Memory B cell (primary cell): ENCODE measurements at places on chromosomes 12 and 14.

DNA sequence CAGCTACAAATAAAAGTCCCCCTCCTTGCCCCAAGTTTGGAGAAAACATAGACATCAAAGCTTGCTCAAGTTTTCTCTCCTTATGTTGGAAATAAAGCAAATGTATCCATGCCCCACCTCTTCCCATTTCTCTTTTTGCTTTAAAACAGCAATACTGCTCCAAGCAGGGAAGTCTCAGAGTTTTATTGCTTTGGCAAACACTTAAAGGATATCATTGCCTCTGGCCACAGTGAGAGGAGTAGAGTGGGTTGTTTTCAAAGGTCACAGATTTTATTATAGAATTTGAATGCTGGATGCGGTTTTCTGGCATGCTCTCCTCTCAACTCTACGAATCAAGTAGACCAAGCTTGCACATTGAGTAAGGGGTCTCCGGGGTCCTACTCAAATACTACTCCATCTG is 149.7 kb downstream of the TTC7B start:
- no peak for DNase-seq

DNA sequence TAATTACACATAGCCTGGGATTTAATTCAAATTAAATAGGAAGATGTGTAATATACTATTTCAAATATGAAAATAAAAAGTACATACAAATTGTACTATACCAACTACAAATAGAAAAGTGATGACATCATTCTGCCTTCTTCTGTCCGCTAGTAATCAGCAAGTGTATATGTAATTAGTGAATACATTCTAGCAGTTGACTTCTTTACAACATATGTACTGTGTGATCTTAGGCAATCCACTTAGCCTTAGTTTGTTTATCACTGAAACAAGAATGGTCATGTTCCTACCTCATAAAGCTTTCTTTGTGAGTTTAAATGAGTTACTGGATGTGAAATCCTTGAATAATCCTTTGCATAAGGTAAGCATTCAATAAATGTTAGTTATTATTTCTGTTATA is 7.8 kb upstream of the LUM start:
- no peak for DNase-seq

DNA sequence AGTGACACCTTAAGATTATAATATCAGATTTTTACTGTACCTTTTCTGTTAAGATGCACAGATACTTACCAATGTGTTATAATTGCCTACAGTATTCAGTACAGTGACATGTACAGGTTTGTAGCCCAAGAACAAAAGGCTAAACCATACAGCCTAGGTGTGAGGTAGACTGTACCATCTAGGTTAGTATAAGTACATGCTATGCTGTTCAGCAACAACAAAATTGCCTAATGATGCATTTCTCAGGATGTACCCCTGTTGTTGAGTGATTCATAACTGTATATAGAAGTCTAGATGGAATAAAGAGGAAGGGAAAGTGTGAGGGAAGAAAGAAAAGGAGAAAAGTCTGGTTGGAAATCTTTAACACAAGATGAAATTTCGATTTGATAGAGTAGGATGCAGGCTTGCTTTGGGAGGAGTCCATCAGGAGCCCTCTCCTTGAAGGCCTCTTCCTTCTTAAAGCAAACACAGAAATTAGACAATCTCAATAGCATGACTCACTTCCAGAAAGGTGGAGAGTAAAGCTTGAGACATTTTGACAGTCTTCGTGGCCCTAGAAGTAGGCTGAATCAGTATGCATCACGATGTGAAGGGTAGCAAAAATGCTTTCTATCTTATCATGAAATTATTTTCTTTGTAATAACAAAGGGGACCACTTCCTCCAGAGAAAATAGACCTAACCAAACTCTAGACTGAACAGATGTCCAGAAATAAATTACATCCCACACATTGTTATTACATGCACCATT is 191.5 kb downstream of the SYT1 start:
- no peak for DNase-seq

DNA sequence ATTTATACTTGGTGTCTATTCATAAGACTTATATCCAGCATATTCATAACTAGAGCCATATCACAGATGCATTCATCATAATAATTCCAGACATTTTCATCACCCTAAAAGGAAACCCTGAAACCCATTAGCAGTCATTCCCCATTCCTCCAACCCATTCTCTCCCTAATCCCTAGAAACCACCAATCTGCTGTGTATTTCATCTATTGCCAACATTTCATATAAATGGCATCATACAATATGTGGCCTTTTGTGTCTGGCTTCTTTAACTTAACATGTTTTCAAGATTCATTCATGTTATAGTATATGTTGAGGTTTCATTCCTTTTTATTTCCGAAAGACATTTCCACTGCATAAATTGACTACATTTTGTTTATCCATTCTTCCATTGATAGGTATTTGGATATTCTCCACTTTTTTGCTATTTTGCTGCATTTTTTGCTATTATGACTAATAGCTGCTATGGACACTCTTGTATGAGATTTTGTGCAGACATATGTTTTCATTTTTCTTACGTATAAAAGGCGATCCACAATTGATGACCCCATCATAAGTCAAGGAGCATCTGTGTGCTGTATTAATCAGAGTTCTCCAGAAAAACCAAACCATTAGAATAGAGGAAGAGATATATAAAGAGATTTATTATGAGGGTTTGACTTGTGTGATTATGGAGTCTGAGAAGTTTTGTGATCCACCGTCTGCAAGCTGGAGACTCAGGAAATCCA is 5.1 kb upstream of the OAS2 start:
- DNase-seq, result no peak

GRCh38 chr14:104171895-104172294 is 33.5 kb downstream of the KIF26A start:
- no peak for DNase-seq

DNA sequence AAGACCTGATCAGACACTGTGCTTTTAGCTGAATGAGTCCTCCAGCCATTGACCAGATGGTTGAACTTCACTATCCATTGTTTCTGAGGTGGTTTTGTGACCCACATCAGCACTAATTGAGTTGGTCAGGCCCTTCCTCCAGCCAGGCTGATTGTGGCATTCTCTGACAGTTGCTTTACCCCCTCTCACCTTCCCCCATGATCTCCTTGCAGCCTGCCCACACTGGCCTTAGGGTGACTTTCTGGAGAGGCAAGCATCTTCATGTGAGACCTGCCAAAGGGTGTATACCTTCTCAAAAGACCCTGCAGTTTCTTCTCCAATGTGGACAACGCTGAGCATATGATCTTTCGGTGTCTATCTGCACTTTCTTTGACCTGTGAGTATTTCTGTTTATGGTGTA is 83.9 kb downstream of the GPATCH2L start:
- no peak for DNase-seq

DNA sequence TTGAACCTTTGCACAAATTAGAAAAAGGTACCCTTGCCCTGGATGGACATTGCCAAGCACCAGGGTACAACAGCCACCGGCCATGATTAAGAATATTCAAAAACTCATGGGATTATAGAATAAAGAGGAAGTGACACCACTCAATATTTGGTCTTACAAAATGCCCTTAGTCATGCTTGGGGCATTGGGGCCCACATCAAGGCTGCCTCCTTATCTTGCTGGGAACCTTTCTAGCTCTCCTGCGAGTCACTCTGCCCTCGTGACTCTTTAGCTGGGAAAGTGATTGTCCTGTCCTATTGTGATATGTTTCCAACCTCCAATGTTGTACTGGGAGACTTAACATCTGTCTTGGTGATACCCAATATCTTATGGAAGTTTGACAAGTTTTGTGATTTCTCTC is 57.8 kb downstream of the GTF2A1 start:
- no peak for DNase-seq

DNA sequence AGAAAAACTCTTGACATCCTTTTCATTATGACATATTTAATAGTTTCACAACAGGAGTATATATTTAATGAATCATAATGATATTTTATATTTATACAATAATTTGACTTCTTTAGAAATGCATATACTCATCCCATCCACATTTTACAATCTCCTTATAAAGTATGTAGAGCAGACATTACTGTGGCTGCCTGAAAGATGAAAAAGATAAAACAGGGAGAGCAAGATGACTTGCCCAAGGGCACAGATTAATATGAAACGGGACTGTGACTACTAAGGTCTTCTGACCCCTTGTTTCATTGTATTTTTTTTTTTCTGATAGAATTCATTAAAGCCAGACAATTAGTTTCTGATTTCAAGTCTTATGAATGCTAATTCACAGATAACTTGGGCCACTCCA is 293.6 kb downstream of the SOX5 start:
- DNase-seq, result no peak

DNA sequence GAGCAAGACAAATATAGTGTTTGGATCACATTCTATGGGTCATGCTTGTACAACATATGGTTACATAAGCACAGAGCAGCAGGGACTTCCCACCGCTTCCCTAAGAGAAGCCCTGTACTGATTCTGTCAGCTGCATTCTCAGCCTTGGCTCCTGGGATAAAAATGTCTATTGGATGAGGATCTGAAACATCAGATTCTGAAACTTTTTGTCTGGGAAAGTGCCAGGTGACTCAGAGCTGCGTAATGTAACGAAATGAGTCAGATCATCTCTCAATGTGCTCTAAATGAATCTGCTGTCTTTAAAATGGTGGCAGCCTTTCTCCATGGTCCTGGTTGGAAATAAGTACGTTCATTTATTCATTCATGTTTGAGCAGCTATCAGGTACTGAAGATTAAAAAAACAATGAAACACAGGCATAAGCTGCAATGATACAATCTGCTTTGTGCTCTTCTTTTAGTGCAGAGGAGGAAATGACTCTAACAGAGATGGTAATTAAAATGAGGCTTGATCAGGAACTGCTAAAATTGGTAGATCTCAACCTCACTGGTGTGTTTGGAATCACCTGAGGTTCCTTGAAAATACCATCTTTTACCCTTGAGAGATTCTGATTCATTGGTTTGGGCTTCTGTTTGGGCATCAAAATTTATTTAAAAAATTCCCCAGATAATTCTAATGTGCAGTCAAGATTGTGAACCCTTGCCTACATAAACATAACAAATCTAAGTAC is 99.1 kb upstream of the NAP1L1 start:
- DNase-seq, result no peak

DNA sequence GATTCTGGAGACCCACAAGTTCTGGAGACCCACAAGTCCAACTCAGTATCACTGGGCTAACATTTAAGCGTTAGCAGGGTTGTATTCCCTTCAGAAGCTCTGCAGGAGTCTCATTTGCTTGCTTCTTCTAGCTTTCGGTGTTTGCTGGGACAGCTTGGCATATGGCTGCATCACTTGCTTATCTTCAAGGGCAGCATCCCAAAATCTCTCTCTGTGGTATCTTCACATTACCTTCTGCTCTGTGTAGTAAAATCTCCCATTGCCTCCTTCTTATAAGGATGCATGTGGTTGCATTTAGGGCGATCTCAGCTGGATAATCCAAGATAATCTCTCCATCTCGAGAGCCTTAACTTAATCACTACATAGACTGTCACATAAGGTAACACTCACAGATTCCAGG is 7.3 kb upstream of the CNTN1 start:
- DNase-seq, result no peak

DNA sequence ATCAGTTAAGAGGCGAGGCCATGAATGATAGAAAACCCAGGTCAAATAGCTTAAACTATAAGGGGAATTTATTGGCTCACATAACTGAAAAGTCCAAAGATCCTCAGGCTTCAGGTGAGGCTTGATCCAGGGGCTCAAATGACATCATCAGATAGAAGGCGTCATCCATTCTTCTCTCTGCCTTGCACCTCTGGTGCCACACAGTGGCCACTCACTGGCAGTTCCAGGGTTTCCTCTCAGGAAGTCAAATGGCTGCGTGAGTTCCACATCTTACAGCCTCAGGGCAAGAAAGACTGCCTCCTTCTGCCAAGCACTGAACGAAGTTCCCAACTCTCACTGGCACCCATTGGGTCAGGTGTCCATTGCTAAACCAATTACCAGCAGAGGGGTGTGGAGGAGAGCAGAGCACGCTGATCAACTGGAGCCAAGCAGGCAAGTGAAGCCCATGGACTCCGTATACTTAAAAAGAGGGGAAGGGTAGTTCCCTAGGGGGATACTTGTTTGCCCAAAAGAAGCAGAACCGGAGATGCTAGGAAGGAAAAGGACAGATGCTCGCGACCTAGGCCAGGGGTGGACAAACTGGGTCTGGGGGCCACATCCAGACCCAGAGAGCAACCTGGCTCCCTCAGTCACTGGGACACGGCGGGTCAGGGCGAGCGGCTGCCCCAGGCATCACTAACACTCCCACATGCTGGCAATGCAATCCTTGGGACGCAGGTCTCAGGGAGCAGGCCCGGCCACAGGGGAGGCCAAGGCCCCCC is 69.3 kb downstream of the SERPINA3 start:
- no peak for DNase-seq

GRCh38 chr12:3579446-3580093 is 88.6 kb downstream of the PRMT8 start:
- DNase-seq, result no peak

DNA sequence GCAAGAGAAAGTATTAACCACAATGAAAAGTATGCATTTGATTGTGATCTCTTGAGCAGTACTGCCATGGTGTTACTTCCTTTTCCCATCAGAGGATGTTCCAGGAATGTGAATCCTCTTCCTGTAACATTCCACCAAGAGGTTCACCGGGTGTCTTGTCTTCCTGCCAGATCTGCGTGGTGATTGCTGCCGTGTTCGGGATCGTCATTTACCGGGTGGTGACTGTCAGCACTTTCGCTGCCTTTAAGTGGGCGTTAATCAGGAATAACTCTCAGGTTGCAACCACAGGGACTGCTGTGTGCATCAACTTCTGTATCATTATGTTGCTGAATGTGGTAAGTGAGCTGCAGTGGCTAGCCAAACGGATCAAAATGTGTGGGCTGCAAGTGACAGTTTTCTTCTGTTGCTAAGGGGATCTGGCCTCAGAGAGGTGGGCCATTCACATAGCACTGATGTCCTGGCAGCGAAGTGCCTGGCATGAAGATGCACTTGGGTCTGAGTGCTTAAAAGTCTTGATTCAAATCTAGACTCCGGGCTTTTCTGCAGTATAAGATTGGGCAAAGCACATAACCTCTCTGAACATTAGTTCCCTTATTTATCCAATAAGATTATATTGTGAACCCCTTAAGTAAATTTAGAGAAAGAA is 123.4 kb downstream of the SLC5A8 start:
- no peak for DNase-seq

GRCh38 chr12:114245555-114245954 is 160.4 kb downstream of the TBX5 start:
- DNase-seq, result no peak

- no peak for DNase-seq
These were observed 232.6 kb downstream of the VRK1 start for GRCh38 chr14:97029800-97030199.

DNA sequence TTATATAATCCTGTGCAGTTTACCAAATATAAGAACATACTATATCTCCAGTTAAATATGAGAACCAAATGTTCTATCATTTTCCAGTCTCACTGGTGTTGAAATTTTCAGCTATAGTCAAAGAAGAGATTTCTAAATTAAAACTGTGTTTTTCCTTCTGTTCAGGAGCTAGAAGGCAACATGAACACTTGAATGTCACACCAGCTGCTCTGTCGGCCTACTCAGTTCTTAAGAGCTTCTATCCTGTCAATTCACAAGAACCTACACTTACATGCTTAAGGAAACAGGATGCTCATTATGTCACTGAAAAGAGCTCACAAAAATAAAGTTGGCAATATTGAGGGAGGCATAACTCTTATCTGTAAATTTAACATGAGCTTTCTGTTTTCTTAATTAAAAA is 43.1 kb downstream of the ATP2B1 start:
- no peak for DNase-seq
